Activated T-helper 1 cell treated with anti-CD3 and anti-CD28 coated beads, Interleukin-2, amount 50 U/mL, for 16 hours (primary cell): ENCODE measurements at places on chromosomes 2 and 18.

DNA sequence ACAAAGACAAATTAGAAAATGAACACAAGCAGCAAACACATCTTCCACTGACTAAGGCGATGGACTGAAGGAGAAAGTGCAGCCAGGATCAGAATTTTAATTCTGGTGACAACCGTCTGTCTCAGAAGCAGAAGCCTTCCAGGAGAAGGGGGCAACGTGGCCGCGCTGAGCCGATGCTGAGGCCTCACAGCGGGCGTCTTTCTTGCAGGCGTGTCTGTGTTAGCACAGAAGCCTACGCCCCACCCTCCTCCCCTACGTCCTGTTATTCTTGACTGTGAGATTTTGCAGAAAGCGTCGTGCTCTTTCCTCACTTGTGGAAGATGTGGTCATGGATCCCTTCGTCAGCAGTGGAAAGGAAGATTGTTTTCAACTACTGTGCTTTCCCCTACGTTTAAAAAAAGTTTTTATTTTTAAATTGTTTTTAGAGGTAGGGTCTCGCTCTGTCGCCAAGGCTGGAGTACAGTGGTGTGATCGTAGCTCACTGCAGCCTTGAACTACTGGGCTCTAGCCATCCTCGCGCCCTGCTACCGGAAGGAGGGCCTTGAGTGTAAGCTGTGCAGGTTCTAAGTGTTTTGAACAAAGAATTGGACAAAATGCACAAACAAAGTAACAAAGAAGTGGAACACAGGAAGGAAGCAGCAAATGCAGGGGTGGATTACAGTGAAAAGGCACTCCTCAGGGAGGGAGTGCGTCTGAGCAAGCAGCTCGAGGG is 422.0 kb downstream of the GALR1 start:
- no peak for DNase-seq

GRCh38 chr2:201642086-201642578 is 1.2 kb downstream of the TMEM237 start:
- DNase-seq: no peak

GRCh38 chr18:77052983-77053309 is 79.6 kb downstream of the MBP start:
- DNase-seq: no peak

- DNase-seq: no peak
Measured at GRCh38 chr2:69993708-69994107, 32.3 kb upstream of the ASPRV1 start.

GRCh38 chr2:113854970-113855740 is 34.7 kb upstream of the ACTR3 start:
- DNase-seq: no peak

GRCh38 chr2:161321944-161322648 is 13.9 kb downstream of the PSMD14 start:
- DNase-seq: no peak

GRCh38 chr2:30753630-30754029 is 53.6 kb downstream of the CAPN13 start:
- no peak for DNase-seq

- DNase-seq: no peak
Measured at GRCh38 chr2:69466728-69467127, 29.5 kb upstream of the NFU1 start.

- no peak for DNase-seq
Measured at GRCh38 chr2:7752291-7752690, 835.1 kb downstream of the RNF144A start.
